ENCODE measurements at places on chromosomes 16 and 17.

DNA sequence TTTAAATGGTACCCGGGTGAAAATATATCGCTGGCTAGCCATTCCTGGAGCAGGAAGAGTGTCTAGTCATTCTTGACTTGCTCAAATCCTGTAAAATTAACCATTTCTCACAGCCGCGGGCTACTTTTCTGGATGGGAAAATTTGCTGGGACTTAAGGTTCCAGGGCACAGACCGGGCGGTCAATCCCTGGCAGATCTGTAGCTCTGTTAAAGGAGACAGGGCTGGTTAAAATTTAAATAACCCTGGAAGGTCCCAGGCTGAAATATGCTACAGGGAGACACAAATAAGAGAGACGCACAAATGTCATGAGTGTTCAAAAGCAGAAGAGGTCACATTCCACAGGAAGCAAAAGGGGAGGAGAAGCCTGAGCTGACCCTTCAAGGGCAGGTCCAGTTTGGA lies 229.6 kb upstream of the HSBP1 start:
- DNase-seq, result no peak

- no peak for DNase-seq
Observed at GRCh38 chr17:27946513-27946912, 53.3 kb upstream of the LYRM9 start.

- DNase-seq, result no peak
Observed at GRCh38 chr17:74342224-74342623, 16.2 kb downstream of the KIF19 start.

GRCh38 chr17:81033535-81034167 lies 1.3 kb upstream of the BAIAP2 start:
- no peak for DNase-seq

DNA sequence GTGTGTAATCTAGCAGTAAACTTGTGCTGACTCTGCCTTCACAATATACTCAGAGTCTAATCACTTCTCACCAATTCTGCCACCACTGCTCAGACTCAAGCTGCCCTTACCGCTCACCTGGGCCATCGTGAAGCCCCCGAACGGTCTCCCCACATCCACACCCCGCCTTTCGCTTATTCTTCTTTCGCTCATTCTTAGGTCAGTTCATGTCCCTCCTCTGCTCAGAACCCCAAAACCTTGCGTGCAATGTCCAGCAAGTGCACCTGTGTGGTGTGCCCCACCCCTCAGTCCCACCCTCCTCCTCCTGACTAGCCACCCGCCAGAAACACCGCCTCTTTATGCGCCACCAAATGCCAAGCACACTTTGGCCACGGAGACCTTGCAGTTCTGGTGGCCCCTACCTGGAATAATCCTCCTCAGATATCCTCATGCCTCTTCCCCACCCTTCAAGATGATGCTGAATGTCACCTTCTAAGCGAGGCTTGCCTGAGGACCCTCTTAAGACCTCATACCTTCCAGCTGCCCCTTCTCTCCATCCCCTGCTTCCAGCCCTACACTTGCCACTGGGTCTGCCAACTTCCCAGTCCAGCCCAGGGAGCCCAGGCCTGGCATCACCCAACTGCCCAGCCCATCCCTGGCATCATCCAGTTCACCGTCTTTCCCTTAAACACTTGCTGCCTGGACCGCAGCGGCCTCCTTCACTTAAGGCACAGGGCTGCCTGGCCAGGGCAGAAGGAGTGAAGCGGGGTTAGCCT lies 34.3 kb upstream of the RBFOX3 start:
- DNase-seq, result no peak

- DNase-seq, result no peak
Observed at GRCh38 chr16:79090966-79091365, 509.6 kb downstream of the MAF start.

GRCh38 chr16:19123535-19124178 lies 9.9 kb downstream of the ITPRIPL2 start:
- DNase-seq, result no peak

GRCh38 chr17:19534562-19535149 lies 1.0 kb downstream of the SLC47A1 start:
- no peak for DNase-seq

DNA sequence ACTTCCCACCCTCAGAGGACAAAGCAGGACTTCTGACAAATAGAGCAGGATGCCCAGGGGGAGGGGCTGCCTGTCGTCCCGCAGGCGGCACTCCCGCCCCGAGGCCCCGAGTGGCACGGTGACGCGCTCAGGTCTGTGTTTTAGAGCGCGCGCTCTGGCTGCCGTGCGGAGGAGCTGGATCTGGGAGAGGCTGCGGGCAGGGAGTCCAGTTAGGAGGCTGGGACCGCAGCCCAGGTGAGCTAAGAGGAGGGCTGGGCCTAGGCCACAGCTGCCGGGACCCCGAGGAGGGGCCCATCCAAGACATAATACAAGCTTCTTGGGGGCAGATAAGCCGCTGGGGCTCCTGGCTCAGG lies 6.4 kb downstream of the DOC2A start:
- no peak for DNase-seq

GRCh38 chr17:64135000-64135399 lies 5.1 kb upstream of the ERN1 start:
- no peak for DNase-seq

DNA sequence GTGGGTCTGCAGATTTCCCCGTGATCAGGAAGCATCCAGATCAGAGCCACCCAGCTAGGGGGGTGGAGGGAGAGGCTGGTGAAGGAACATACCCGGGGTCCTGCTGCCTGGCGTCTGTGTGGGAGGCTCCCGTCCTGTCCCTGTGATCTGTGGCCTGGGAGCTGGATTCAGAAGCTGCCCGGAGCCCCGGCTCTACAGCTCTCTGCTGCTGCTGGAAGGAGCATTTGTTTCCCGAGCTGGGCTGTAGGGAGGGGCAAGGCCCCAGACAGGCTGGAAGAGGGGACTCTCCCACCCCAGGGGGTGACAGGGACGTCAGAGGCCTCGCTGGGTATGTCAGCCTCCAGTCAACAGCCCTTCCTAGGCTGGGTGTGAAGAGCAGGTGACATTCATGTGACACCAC lies 10.2 kb downstream of the SOX8 start:
- DNase-seq, result no peak

DNA sequence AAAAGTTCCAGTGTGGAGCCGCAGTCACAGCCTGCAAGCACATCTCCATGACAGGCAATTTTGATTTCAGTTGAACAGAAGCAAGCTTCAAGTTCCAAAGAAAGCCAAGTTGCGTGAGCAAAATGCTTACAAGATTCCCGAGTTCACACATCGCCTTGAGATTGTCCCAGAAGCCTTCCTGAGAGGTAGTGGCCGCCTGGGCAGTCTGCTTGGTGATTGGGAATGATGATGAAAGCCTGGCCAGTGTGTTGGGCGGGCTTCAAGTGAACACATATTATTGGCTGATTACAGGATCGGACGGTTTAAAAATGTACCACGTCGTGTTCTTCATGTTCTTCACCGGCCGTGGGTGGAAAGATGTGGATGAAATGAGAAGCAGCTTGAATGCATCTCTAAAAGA lies 185.5 kb downstream of the FOXL1 start:
- no peak for DNase-seq

DNA sequence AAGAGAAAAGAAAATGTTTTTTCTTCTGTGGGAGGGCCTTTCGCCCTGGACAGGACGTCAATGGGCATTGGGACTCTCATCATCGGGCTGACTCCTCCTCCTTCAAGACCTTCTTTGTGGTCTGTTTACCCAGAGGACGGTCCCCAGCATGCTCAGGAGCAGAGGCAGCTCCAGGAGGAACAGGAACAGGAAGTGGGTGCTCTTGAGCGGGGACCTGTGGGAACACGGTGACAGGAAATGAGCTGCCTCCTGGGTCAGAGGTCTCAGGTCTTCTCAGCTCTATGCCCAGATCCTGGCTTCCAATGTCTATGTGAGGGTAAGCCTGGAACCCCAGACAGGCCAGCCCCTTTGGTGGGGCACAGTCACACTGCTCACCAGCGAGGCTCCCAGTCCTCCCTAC lies 12.2 kb downstream of the CD300LD start:
- no peak for DNase-seq

DNA sequence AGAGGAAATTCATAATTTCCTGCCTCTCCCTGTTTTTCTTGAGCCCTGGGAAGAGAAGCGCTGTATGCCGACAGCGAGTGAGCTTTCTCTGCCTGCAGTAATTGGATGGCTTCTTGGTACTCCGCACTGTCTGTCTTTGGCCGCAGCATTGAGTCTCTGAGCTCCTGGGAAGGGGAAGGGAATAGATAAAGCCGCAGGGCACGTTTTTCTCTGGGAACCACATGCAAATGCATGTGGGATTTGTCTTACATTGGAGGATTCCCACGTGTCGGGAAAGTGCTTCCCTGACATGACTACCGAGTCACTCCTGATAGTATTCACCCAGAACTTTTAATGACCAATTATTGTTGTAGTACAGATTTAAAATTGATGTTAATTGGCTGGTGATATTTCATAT lies 385.9 kb downstream of the CPPED1 start:
- no peak for DNase-seq

DNA sequence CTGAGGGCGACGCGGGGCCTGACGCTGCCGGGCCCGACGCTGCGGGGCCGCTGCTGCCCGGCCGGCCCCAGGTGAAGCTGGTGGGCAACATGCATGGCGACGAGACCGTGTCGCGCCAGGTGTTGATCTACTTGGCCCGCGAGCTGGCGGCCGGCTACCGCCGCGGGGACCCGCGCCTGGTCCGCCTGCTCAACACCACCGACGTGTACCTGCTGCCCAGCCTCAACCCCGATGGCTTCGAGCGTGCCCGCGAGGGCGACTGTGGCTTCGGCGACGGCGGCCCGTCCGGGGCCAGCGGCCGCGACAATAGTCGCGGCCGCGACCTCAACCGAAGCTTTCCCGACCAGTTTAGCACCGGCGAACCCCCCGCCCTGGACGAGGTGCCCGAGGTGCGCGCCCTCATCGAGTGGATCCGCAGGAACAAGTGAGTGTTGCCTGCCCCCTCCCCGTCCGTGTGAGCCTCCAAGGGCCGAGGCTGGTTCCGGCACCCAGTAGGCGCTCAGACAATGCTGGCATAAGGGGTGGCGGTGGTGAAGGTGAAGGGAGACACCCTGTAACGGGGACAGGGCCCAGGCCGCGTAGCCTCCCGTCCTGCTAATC lies 676 bp downstream of the CPD start:
- DNase-seq, result peak; percentile 12

- no peak for DNase-seq
Observed at GRCh38 chr16:57871456-57871855, 69.2 kb upstream of the KIFC3 start.

- DNase-seq, result no peak
Observed at GRCh38 chr17:73118139-73118538, 25.7 kb upstream of the SLC39A11 start.

DNA sequence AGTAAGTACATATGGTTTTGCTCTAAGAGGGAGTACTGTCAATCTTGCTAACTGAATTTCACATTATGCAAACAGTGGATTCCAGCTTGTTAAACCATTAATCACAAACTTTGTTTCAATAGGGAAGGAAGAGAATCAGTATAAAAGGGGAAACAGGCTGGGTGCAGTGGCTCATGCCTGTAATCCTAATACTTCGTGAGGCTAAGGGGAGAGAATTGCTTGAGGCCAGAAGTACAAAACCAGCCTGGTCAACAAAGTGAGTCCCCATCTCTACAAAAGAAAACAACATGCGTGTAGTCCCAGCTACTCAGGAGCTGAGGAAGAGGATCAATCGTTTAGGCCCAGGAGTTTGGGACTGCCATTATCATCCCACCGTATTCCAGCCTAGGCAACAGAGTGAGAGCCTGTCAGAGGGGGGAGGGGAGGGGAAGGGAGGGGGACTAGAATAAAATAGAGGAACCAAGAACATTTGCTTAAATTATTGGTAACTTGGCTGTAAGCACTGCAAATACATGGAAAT lies 65.7 kb downstream of the FBXL20 start:
- DNase-seq, result no peak

GRCh38 chr17:5410594-5411272 lies 8.7 kb downstream of the NUP88 start:
- no peak for DNase-seq

- DNase-seq, result no peak
Observed at GRCh38 chr17:41551365-41551764, 20.5 kb downstream of the KRT9 start.

DNA sequence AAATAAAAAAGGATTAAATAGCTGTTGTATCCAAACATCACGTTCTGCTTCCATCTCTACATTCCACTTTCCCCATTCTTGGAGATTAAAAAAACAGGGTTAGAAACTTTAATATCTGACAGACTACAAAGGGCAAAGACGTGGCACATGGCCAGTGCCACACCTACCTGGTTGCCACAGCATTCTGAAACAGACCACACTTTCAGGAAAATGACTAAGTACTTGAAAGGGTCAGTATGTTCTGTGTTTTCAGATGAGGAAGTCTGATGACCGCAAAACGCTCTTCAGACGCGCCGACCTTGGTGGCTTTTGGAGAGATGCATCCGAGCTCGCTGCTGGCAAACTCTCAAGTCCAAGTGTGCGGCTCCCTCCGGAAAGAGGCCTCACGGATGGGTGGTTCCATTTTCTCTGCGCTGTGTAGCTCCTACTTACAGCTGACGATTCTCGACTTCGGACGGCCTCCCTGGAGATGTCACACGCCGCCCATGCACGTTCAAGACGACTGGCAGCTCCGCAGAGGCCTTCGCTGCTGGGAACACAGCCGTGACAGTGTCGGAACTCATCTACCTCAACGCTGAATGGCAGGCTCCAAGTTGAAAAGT lies 15.5 kb downstream of the MAP1LC3B start:
- no peak for DNase-seq

GRCh38 chr16:23952128-23952970 lies 116.6 kb downstream of the PRKCB start:
- DNase-seq, result peak; percentile 38

DNA sequence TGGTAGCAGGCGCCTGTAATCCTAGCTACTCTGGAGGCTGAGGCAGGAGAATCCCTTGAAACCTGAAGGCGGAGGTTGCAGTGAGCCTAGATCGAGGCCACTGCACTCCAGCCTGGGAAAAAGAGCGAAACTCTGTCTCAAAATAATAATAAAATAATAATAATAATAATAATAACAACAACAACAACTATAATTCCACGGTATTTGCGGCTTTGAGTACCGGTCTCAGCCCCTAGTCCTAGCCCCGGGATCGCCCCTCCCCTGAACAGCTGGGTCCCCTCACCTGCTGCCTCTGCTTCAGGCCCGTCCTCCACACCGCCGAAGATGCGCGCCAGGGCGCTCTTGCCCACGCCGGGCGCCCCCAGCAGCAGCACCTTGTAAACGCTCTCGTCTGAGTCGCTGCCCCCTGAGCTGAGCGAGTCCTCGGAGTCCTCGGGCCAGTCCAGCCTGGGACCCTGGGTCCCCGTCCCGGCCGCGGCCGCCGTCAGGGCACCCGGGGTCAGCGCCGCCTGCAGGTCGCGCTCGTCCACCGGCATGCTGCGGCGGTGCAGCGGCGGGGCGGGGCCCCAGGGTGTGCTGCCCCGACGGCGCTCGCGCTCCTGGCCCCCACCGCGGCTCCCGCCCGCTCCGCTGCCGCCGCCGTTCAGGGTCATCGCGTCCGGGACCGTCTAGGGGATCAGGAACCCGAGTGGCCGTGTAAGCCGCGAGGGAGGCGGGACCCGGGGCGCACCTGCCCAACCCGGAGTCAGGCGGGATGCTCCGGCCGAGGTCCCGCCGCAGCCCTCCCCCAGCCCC lies 611 bp downstream of the RRAD start:
- DNase-seq, result no peak
